ENCODE measurements at places on chromosomes 4 and X. TPM values are rescaled to one million over a fixed set of nuclear protein-coding genes. Genes with fewer than 3 reads are reported as not detected.

DNA sequence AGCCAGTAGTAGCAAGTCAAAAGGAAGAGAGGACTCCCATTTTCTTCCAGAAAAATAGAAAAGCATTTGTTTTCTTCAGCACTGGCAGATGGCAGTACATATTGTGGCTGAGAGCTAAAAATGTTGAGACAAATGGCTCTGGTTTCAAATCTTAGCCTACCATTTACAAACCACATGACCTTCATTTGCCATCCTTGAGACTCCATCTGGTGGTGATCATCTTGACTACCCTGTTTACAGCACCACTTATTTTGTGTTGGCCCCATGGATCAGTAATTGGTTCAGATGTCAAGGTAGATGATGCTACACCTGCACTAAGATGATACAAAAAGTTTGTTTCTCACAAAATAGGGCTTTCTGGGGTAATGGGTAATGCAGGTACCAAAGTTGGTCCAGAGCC is 951.8 kb upstream of the IGFBP7 start:
- H3K36me3 ChIP-seq: no peaks in the 10 kb centered on the region
- H3K4me1 ChIP-seq: no peaks in the 10 kb centered on the region
- no peak for DNase-seq
- no peak overlapping the region for H3K4me3 ChIP-seq

GRCh38 chrX:21972046-21972445 is 31.5 kb downstream of the SMS start:
- no peak overlapping the region for H3K4me3 ChIP-seq
- peaks cover 12% of the 10 kb centered on the region for H3K36me3 ChIP-seq
- no peak for DNase-seq
- no peaks in the 10 kb centered on the region for H3K27me3 ChIP-seq
- H3K4me1 ChIP-seq: peaks cover 11% of the 10 kb centered on the region

POU3F4 gene
- total RNA-seq: not detected

JCHAIN gene
- total RNA-seq: 5.6 TPM
